Right lung (tissue), 10 donors: ENCODE measurements at places on chromosomes 1 and 21. TPM values are rescaled to one million over a fixed set of nuclear protein-coding genes. Genes with fewer than 3 reads are reported as not detected.

GRCh38 chr1:75274920-75275506, 140.8 kb downstream of the LHX8 start:
- no peak for DNase-seq

- DNase-seq, result no peak
These were observed 1.9 kb downstream of the WDR64 start for GRCh38 chr1:241654019-241654418.

- no peak for DNase-seq
These were observed 281.8 kb downstream of the VAV3 start for GRCh38 chr1:107683191-107683657.

- no peak for DNase-seq
These were observed 11.6 kb downstream of the KYAT3 start for GRCh38 chr1:88980870-88981269.

GRCh38 chr1:905811-906599, 17.7 kb upstream of the SAMD11 start:
- DNase-seq, result no peak

GRCh38 chr21:41170859-41171609, 3.1 kb downstream of the BACE2 start:
- DNase-seq, result peak; percentile 37

ZNF124 gene
- 16.0 TPM for polyA plus RNA-seq

- peak; percentile 60 for DNase-seq
These were observed 17.3 kb downstream of the CRYBG2 start for GRCh38 chr1:26336477-26337205.

RHEX gene
- polyA plus RNA-seq, result not detected

DNA sequence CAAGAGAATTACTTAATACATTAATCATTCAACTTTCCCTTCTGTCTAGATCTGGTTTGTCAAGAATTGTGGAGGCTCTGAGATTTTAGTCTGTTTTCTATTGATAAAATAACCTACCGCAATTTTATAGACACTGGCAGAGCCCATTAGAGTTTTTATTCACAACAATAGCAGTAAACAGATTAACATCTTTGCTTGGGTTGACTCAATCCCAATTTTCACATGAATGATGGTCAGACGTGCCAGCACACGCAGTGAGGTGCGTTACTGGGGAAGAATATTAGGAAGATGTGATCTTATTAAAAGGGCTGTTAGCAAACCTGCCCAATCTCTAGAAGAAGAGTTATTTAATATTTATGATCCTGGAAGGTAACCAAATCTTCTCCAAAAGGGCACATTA, 736.6 kb downstream of the MRPL39 start:
- DNase-seq, result no peak
